Osteoblast (primary cell): ENCODE measurements at places on chromosomes 4 and X. TPM values are rescaled to one million over a fixed set of nuclear protein-coding genes. Genes with fewer than 3 reads are reported as not detected.

DNA sequence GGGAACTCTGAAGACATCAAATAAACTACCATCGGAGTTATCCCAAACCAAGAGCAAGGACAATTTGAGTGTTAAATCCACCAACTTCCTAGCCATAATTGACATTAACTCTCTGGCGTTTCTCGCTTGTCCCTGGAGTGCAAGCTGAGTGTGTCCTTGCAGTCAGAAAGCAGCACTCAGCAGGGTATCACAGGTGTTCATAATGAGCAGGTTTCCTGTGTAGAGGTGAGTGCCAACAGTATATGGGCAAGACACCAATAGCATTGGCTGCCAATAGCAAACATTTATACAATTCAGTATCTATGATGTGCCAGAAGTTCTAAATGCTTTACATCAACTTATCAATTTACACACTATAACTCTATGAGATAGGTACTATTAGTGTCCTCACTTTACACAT, 11.2 kb downstream of the BLTP1 start:
- no peaks in the 10 kb centered on the region for H3K4me1 ChIP-seq
- H3K27me3 ChIP-seq, result no peaks in the 10 kb centered on the region
- H3K4me3 ChIP-seq, result no peak overlapping the region
- H3K27ac ChIP-seq, result no peak overlapping the region
- H3K36me3 ChIP-seq, result no peaks in the 10 kb centered on the region
- no peak for DNase-seq

G6PD gene
- 88.7 and 91.3 TPM in 2 replicates for total RNA-seq

GRCh38 chr4:122584519-122584918, 36.3 kb downstream of the IL21 start:
- H3K4me3 ChIP-seq, result peak overlapping the region; percentile 2
- H3K27ac ChIP-seq, result peak overlapping the region; percentile 55
- DNase-seq, result peak; percentile 75
- no peaks in the 10 kb centered on the region for H3K27me3 ChIP-seq

DNA sequence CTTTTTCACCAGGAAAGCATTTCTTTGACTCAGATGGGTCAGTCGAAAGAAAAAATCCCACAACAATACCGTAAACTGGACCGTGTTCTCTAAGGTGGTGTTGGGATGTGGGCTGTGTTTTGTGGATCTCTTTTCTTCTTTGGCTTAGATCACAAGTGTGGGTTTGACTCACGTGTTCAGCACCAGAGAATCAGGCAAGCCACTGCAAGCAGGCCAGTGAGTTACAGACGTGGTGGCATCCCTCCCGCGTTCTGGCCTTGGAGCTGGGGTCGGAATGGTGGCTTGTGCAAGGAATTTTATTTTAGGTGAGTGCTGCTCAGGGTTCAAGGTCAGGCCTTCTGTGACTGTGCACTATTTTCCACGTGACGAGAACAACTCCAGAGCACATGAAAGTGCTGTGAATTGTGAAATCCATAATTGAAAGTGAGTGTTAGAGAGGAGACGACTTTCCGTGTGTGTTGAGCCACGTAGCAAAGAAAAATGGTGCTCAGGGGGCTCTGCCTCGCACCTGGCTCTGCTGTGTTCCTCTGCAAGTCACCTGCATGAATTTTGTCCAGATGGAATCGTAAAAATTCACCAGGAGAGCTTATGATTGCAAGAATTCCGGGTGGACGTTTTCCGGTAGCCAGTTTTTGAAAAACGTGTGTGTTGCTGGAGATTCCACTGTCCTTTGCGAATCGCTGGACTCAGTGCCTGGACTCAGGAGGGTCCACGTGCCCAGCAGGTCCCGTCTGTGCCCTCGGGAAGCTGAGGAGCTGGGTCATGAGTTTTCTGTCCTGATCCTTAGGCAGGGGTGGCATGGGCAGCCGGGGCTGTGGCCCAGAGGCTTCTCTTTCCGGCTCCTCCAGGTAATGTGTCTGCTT, 33.6 kb upstream of the HGFAC start:
- H3K36me3 ChIP-seq, result no peaks in the 10 kb centered on the region
- no peak overlapping the region for H3K4me3 ChIP-seq
- no peak overlapping the region for H3K27ac ChIP-seq
- H3K27me3 ChIP-seq, result no peaks in the 10 kb centered on the region
- peak; percentile 72 for DNase-seq

GRCh38 chr4:2291705-2292645, 30.1 kb upstream of the MXD4 start:
- H3K4me3 ChIP-seq, result no peak overlapping the region
- DNase-seq, result peak; percentile 47
- H3K27ac ChIP-seq, result no peak overlapping the region
